Activated T-helper 2 cell treated with anti-CD3 and anti-CD28 coated beads, Interferon-gamma antibody, Interleukin-2, Interleukin-4, amounts not matched to agents 10 μg/mL and 5 μg/mL and 100 μg/mL, durations not matched to agents 14 hours and 24 hours and 36 hours (primary cell): ENCODE measurements at places on chromosomes 16 and 17. TPM values are rescaled to one million over a fixed set of nuclear protein-coding genes. Genes with fewer than 3 reads are reported as not detected.

DNA sequence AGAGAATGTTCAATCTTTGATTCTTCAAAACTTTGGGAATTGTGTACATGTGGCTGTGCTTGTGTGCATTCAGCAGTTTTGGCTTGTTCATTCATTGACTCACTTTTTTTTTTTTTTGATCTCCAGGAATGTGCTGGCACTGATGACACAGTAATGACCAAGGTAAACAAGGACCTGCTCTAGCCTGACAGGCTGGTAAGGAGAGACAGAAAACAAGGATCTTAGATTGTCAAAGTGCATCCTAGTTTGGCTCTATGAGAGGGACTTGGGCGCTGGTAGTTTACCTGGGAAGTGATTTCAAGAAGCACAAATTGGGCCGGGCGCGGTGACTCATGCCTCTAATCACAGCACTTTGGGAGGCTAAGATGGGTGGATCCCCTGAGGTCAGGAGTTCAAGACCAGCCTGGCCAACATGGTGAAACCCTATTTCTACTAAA lies 233.1 kb upstream of the WSCD1 start:
- peaks cover 5% of the 10 kb centered on the region for H3K27me3 ChIP-seq
- H3K4me1 ChIP-seq = peaks cover 4% of the 10 kb centered on the region
- no peak overlapping the region for H3K4me3 ChIP-seq
- DNase-seq = no peak
- H3K36me3 ChIP-seq = no peaks in the 10 kb centered on the region

- H3K4me3 ChIP-seq = no peak overlapping the region
- no peak for DNase-seq
- peaks cover 6% of the 10 kb centered on the region for H3K4me1 ChIP-seq
- H3K27me3 ChIP-seq = peaks cover 10% of the 10 kb centered on the region
- H3K36me3 ChIP-seq = no peaks in the 10 kb centered on the region
These were observed 52.5 kb downstream of the SHCBP1 start for GRCh38 chr16:46568472-46569230.

DNA sequence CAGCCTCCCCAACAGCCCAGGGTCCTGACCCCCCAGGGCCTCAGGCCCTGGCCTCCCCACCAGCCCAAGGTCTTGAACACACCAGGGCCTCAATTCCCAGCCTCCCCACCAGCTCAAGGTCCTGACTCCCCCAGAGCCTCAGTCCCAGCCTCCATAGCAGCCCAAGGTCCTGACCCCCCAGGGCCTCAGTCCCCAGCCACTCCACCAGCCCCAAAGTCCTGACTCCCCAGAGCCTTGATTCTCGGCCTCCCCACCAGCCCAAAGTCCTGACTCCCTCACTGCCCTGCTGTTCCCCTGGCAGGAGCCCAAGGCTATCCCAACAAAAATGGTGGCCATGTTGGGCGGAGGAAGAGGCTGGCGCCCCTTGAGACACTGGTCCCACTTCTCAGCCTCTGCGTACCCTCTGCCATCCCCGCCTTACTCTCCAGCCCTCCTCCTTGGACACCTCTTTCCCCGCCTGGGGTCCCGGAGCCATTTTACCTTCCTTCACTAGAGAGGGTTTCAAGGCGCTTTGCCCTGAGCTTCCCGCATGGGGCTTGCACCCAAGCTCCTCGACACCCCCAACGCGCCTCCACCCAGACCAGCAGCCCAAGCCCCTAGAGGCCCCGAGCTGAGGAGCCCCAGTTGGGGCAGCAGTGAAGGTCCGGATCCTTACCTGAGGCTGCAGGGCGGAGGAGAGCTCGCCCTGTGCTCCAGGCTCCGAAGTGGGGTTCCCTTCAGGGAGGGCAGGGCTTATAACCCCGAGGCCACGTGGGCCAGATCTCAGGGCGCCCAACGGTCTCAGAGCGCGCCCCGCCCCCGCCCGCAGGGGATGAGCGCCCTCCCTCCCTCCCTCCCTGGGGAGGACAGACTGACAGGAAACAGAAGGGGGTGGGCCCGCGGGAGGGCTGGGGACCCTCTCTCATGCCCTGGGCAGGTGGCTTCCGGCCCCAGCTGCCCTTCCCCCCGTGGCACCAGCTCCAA lies 3.5 kb upstream of the TSPOAP1 start:
- peaks cover 46% of the 10 kb centered on the region for H3K36me3 ChIP-seq
- H3K4me3 ChIP-seq = peak overlapping the region; percentile 99
- DNase-seq = peak; percentile 91
- H3K27me3 ChIP-seq = no peaks in the 10 kb centered on the region
- peaks cover 39% of the 10 kb centered on the region for H3K4me1 ChIP-seq

DNA sequence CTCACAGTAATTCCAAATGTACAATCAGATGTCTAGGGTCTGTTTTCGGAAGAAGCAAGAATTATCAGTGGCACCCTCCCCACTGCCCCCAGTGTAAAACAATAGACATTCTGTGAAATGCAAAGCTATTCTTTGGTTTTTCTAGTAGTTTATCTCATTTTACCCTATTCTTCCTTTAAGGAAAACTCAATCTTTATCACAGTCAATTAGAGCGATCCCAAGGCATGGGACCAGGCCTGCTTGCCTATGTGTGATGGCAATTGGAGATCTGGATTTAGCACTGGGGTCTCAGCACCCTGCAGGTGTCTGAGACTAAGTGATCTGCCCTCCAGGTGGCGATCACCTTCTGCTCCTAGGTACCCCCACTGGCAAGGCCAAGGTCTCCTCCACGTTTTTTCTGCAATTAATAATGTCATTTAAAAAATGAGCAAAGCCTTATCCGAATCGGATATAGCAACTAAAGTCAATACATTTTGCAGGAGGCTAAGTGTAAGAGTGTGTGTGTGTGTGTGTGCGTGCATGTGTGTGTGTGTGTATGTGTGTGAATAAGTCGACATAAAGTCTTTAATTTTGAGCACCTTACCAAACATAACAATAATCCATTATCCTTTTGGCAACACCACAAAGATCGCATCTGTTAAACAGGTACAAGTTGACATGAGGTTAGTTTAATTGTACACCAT lies 59.7 kb downstream of the HLF start:
- H3K4me3 ChIP-seq = no peak overlapping the region
- no peak for DNase-seq
- H3K27me3 ChIP-seq = peaks cover 4% of the 10 kb centered on the region
- H3K36me3 ChIP-seq = no peaks in the 10 kb centered on the region

DNA sequence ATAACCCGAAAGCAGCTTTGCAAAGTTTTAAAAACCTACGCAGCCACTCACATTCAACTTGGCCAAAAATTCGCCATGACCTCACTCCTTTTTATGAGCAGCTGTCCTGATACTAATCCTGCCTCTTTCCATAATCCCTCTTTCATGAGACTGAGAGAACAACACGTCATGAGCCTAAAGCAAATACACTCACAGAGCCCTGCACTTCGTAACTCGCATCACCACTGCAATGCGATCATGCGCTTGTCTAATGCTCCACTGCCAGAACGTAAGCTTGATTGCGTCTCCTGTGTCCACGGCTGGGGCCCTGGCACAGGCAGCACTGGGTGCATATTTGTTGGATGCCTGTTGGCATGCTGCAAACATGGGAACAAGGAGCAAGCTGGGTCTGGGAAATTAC lies 36.2 kb downstream of the CDRT4 start:
- peaks cover 6% of the 10 kb centered on the region for H3K36me3 ChIP-seq
- no peak overlapping the region for H3K27ac ChIP-seq
- DNase-seq = no peak

- no peak for DNase-seq
- no peaks in the 10 kb centered on the region for H3K4me1 ChIP-seq
- H3K27ac ChIP-seq = no peak overlapping the region
- H3K27me3 ChIP-seq = peaks cover 3% of the 10 kb centered on the region
These were observed 11.1 kb upstream of the CHRNE start for GRCh38 chr17:4913994-4914393.

- no peak for DNase-seq
- H3K4me1 ChIP-seq = peaks cover 3% of the 10 kb centered on the region
- H3K4me3 ChIP-seq = no peak overlapping the region
- H3K36me3 ChIP-seq = no peaks in the 10 kb centered on the region
- H3K27ac ChIP-seq = no peak overlapping the region
- peaks cover 22% of the 10 kb centered on the region for H3K27me3 ChIP-seq
These were observed 48.8 kb downstream of the DNAH3 start for GRCh38 chr16:21101631-21102420.

GRCh38 chr16:69003500-69003899 lies 102.0 kb upstream of the HAS3 start:
- H3K27ac ChIP-seq = no peak overlapping the region
- H3K4me1 ChIP-seq = no peaks in the 10 kb centered on the region
- DNase-seq = no peak
- peaks cover 30% of the 10 kb centered on the region for H3K36me3 ChIP-seq
- no peak overlapping the region for H3K4me3 ChIP-seq

- DNase-seq = no peak
- H3K27me3 ChIP-seq = no peaks in the 10 kb centered on the region
- H3K4me3 ChIP-seq = no peak overlapping the region
- peaks cover 3% of the 10 kb centered on the region for H3K4me1 ChIP-seq
These were observed 4.2 kb upstream of the AXIN1 start for GRCh38 chr16:356741-357140.

DNA sequence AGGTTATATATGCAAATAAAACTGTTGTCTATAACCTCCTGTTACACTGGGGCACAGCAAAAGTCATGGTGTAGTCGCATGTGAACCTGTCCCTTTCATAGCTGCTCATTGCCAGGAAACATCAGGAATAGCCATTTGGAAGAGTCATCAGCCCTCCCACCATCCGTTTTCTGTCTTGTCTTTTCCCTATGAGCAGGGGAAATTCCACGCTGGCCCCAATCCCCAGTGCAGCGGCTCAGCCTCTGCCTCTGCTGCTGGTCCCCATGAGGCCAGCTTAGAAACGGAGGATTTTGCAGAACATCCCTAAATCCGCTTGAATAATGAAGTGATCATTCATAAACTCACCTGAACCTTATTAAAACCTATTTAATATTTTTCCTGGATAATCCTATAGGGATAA lies 10.5 kb downstream of the MAPT start:
- peaks cover 26% of the 10 kb centered on the region for H3K4me1 ChIP-seq
- H3K4me3 ChIP-seq = no peak overlapping the region
- no peak for DNase-seq
- H3K36me3 ChIP-seq = no peaks in the 10 kb centered on the region
- peaks cover 15% of the 10 kb centered on the region for H3K27me3 ChIP-seq

DNA sequence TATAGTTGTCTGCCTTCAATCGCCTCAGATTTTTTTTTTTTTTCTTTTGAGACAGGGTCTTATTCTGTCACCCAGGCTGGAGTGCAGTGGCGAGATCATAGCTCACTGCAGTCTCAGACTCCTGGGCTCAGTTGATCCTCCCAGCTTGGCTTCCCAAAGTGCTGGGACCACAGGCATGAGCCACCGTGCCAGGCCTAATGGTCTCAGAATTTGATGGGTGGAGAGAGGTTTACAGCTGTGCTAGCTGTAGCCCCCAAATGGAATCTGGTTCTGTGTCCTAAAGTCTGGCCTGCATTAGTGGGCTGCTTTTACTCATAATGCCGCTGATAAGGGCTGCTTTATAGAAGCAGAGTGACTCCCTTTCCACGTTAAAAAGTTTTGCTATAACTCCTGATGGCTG lies 5.1 kb downstream of the ZNRF1 start:
- peaks cover 50% of the 10 kb centered on the region for H3K4me1 ChIP-seq
- no peak for DNase-seq
- no peaks in the 10 kb centered on the region for H3K27me3 ChIP-seq
- H3K27ac ChIP-seq = no peak overlapping the region

DNA sequence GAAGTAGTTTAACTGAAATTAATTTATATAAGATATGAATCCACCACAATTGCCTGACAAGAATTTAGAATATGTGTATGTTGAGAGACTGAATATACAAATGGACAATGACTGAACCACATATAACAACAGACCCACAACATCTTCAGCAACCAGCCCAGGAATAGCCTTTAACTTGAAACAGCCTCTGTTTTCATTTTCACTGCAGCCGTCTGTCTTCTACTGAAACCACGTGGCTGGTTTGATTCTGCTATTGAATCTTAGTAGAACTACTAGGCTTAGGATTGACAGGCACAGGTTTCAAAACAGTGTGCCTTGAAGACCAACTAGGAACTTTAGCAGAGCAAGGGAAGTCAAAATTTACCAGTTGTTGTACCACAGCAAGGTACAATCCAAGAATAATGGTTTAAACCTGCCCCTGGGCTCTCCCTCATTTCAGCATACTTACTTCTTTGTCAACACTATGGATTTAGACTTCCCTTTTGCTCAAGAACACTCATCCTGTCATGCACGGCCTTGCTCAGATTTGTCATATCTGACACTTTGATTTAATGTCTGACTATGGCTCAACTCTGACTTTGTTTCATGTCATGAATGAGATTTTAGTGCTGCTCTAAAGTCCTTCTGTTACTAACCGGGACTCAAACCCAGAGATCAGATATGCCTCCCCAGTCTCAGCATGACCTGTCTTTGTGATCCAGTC lies 355.0 kb downstream of the KIF2B start:
- no peak for DNase-seq
- H3K27ac ChIP-seq = no peak overlapping the region
- H3K4me3 ChIP-seq = no peak overlapping the region
- no peaks in the 10 kb centered on the region for H3K27me3 ChIP-seq

DNA sequence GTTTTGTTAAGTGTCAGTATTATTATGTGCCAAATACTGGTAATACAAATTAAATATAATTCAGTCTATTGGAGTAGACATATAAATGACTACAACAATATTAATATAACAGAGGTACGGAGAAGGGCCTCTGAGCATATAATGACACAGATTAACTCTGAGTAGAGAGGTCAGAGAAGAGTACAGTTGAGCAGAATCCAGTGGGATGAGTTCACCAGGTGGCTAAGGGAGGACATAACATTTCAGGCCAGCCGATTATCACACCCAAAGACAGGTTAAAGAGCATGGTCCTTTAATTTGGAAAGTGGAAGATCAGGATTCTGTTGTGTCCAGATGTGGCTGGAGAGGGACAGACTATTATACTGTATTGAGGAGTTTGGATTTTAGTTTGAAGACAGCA lies 11.3 kb downstream of the NFATC3 start:
- H3K36me3 ChIP-seq = peaks cover 44% of the 10 kb centered on the region
- no peak for DNase-seq
- H3K4me1 ChIP-seq = peaks cover 55% of the 10 kb centered on the region
- H3K27ac ChIP-seq = peak overlapping the region; percentile 2
- H3K27me3 ChIP-seq = no peaks in the 10 kb centered on the region

GRCh38 chr17:8896087-8896486 lies 28.6 kb upstream of the PIK3R6 start:
- H3K4me3 ChIP-seq = no peak overlapping the region
- H3K27me3 ChIP-seq = no peaks in the 10 kb centered on the region
- peaks cover 73% of the 10 kb centered on the region for H3K36me3 ChIP-seq
- H3K27ac ChIP-seq = no peak overlapping the region
- H3K4me1 ChIP-seq = peaks cover 74% of the 10 kb centered on the region

- no peak for DNase-seq
- no peak overlapping the region for H3K4me3 ChIP-seq
- peaks cover 75% of the 10 kb centered on the region for H3K36me3 ChIP-seq
These were observed 5.0 kb upstream of the P4HB start for GRCh38 chr17:81865358-81865732.

- H3K4me1 ChIP-seq = no peaks in the 10 kb centered on the region
- no peaks in the 10 kb centered on the region for H3K27me3 ChIP-seq
- H3K4me3 ChIP-seq = no peak overlapping the region
- H3K27ac ChIP-seq = no peak overlapping the region
These were observed 332.0 kb downstream of the CBLN1 start for GRCh38 chr16:48949636-48950035.

Gene PLA2G10
- total RNA-seq = not detected in 2 replicates

Gene NUPR1
- total RNA-seq = not detected in 2 replicates

Gene HNF1B
- total RNA-seq = 4.6 and 5.0 TPM in 2 replicates

Gene SLC2A4
- total RNA-seq = 0.14 and 0.25 TPM in 2 replicates

Gene MRM3
- 28.4 and 29.3 TPM in 2 replicates for total RNA-seq

Gene AANAT
- total RNA-seq = 0.18 TPM in 1 of 2 replicates, not detected in the other

Gene WNT3
- 0.07 TPM in 1 of 2 replicates, not detected in the other for total RNA-seq

Gene CDRT15L2
- not detected in 2 replicates for total RNA-seq

Gene ZNF23
- 4.9 and 6.0 TPM in 2 replicates for total RNA-seq

Gene MYH1
- not detected in 2 replicates for total RNA-seq

Gene ZNF624
- total RNA-seq = 2.8 and 4.9 TPM in 2 replicates

Gene TM4SF5
- total RNA-seq = not detected in 2 replicates

Gene MPO
- not detected in 2 replicates for total RNA-seq

Gene CALB2
- not detected in 2 replicates for total RNA-seq
